ENCODE measurements at places on chromosomes 16 and 17.
A peak's percentile ranks its signal among the peaks of the same experiment; 100 is the strongest.

DNA sequence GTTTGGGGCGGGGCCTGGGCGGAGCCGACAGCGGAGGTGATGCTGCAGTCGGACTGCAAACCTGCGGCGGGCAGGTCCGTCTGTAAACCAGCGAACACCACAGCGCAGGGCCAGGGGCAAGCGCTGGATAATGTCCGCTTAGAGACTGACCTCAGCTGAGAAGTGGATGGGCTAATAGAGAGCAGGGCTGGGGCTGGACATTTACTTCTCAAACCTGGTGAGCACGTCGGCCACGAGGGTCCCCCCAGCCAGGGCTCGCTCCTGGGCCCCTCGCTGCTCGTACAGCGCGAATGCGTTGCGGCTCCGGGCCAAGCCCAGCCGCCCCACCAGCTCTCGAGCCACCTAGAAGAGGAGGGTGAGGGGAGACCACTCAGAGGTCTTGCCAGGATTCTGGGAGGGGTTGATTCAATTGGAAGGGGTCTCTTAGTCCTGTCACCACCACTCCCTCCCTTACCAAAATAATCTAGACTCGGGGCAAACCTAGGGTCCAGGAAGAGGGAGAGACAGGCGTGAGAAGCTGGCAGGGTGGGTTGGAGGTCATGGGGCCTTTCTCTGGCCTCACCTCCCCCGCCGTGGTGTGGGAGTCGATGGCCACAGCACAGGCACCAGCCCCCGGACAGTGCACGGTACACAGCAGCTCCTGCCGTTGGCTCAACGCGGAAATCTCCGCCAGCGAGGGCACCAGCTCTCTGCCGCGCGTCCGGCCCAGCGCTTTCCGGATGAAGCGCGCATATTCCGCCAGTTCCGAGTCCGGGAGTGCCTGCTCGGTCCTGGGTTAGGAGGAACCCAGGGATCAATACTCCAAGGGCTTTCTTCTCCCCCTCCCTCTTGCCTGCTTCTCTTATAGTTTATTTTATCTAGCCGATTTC is 5.8 kb downstream of the PLEKHH3 start:
- no peak for DNase-seq

GRCh38 chr17:29140051-29140621 is 40.1 kb downstream of the MYO18A start:
- peak; percentile 60 for DNase-seq

DNA sequence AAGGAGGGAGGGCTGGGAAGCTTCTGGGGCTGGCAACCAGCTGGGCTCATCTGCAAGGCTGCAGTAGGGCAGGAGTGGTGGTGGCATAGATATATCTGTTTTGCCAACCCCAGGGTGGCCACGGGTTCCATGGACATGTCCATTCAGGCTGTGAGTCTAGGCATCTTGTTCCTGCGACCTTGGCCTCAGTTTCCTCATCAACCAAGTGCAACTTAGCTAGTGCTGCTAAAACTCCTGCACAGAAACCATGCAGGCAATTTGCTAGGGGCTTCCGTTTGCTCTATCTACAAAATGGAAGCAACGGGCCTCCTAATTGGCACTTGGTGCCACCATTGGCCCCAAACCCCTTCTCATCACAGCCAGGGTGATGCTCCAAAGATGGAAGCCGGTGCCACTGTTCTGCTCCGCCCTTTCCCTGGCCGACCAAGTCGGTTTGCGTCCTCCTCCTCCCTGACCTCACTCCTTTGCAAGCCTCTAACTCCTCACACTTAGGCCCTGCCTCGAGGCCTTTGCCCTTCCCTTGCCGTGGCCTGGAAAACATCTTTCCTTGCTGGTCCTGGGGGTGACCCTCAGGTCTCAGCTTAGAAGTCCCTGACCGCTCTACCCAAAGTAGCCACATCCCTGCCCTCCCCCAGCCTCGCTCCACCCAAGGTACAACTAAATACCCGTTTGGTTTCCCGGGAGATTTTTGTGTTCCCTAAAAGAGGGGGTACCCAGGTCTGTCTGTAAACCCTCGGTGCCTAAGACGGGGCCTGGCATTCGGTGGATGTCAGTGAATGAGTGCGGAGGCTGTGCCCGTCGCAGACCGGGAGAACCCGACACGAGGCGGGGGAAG is 1.2 kb downstream of the SREBF1 start:
- DNase-seq, result no peak

- DNase-seq, result no peak
These were observed 15.4 kb upstream of the ZC3H18 start for GRCh38 chr16:88554711-88555264.

GRCh38 chr16:26987597-26988010 is 79.1 kb upstream of the C16orf82 start:
- no peak for DNase-seq

DNA sequence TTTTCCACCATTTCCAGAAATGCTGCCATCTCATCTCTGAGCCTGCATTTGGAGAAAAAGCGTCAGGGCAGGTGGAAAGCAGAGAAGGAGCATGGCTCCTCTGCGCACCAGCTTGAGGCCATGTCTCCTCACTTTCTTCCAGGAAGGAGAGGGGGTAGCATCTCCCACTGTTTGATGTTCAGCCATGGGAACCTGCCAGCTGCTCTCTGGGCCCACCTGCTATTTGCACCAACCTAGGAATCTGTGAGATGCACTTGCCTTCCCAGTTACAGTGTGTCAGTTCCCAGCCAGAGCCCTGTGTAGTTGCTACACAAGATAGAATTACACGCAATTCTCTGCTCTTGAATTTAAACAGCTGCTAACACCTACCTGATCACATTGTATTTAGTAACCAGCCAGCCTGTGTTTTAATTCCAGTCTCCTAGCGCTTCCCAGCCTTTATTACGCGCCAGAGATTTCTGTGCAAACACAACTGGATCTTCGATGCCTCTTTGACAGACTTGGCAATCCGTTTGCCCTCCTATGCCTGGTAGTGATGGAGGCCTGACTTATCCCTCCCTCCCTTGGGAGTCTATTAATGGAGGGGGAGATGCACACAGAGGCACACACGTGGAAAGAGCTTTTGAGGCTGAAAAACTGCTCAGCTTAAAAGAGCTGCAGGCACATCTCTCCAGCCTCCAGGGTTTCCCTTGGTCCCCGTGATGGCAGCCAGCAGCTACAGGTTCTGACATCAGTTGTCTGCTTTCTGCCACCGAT is 98.1 kb upstream of the SEC14L1 start:
- DNase-seq, result no peak
